ENCODE measurements at places on chromosomes 1 and 21.

DNA sequence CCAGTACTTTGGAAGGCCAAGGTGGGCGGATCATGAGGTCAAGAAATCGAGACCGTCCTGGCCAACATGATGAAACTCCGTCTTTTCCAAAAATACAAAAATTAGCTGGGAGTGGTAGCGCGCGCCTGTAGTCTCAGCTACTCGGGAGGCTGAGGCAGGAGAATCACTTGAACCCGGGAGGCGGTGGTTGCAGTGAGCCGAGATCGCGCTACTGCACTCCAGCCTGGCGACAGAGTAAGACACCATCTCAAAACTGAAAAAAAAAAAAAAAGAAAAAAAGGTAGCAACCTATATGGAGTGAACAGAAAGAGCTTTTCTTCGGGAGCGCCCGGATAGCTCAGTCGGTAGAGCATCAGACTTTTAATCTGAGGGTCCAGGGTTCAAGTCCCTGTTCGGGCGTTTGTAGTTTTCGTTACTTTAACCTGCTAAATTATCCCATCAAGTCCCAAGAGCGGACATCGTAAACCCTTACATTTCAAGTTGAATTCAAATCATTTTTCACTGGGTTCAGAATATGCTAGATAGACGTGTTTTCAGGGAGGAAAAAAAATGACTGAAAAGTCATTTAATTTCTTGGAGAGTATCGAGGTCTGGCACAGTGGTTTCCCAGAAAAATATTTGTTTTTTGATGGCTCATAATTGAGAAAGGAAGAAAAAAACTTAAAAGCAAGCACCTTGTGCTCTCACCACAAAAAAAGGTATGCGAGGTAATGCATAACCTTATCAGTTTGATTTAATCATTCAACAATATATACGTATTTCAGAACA lies 9.8 kb upstream of the MDM4 start:
- DNase-seq: peak; percentile 39

DNA sequence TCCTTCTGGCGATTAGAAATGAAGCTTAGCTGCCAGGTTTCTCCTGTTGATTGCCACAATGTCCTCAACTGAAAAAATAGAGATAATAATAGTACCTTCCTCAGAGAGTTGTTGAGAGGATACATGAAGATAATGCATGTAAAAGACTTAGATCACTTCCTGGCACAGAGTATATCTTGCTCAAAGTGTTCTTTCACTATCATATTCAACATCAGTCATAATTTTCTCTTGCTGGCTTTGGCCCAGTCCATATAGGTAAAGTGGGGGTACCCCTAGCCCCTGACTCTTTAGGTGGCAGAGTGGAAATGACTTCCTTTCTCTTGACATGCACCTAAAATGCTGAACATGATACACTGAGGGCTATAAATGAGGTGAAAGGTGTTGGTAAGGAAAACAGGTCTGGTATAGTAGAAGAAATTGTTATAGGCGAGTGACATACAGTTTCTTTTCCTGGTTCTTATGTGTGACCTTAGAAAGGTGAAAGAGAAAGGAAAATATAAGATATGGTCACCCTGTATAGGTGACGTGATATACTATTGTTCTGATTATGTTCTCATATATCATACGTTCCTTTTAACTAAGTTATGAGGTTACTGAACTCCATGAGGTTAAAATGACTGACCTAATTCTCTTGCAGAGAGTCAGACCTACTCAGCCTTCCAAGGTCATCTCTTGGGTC lies 209.9 kb upstream of the DEPDC1 start:
- no peak for DNase-seq

GRCh38 chr1:12346483-12347151 lies 116.8 kb downstream of the VPS13D start:
- no peak for DNase-seq

DNA sequence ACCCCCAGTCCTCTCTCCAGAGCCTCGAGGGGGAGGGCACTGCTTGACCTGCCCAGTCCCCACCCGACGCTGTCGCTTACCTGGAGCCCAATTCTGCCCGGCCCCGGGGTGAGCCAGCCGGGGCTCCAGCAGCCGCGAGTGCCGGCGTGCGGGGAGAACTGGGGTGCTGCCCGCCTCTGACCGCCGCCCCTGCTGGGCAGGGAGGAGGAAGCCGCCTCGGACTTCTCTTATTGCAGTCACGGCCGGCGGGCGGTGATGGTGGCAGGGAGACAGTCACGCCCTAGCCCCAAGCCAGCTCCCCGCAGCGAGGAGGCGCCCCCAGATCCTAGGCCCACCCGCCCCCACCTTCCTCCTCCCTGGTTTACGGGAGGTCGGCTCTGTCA lies at the start of gene FGR:
FGR (minus strand) TSS at position 201 of the 383 bp plus-strand sequence. CDS start 11,269 bp downstream, outside the sequence.
- DNase-seq: no peak

GRCh38 chr1:201585901-201586300 lies 47.0 kb downstream of the NAV1 start:
- DNase-seq: no peak

GRCh38 chr21:16071761-16072160 lies 342.0 kb downstream of the USP25 start:
- DNase-seq: no peak

DNA sequence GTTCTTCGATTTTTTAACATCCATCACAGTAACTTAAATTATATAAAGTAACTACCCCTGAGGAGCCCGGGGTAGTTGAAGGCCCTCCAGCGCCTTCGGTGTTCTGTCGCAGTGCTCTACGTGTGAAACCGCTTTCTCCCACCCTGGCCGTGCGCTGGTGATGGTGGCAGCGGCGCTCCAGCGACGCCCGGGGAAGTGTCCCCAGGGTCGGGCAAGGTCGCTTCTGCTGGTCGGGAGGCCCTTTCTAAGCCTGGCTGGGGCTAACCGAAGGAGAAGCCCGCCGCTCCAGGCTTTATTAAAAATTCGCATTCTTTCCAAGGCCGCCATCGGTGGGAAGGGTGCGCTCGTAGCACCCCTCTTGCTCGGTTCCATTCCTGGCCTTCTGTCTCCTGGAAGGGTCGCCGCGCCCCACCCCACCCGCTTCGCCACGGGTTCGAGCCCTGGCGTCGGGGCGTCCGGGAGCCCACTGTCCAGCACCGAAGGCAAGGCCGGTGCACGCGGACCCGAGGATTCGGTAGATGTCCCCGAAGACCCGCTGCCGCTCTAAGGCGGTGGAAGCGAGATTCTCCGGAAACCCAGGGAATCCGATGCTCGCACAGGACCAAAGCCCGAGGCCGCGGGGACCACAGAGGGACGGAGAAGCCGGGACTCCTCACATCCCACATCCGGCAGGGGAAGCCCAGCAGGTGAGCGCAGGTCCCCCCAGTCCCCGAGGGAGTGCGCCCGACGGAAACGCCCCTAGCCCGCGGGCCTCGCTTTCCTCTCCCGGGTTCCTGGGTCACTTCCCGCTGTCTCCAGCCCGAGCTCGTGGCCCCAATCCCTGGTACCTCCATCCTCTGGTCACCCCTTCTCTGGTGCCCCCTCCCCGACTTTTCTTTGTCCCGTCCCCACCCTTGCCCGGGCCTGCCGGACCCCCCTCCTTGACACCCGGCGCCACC lies 685 bp upstream of the RIPPLY3 start:
- no peak for DNase-seq

DNA sequence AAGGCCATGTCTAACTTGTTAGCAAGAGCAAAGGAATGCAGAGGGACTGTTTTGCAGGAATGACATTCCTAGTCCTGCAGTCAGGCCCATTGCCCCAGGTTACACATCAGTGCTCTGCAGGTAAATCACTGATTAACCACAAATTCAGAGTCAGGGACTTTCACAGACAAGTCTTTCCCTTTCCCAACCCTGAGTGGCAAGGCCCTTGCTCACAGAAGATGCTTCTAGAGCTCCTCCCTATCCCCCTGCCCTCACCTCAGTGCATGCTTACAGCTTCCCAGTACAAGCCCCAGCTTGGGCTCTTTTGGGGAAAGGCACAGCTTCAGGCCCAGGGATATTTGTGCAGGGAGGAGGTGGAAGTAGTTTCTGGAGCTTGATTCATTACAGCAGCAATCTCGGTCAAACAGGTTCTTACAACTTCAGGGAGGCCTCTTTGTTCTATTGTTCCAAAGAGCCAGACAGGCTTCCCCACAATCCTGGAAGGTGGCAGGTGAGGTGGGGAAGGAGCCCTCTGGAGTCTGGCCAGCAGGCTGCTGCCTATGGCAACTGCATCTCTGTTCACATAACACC lies 53.9 kb downstream of the CASQ2 start:
- DNase-seq: no peak

DNA sequence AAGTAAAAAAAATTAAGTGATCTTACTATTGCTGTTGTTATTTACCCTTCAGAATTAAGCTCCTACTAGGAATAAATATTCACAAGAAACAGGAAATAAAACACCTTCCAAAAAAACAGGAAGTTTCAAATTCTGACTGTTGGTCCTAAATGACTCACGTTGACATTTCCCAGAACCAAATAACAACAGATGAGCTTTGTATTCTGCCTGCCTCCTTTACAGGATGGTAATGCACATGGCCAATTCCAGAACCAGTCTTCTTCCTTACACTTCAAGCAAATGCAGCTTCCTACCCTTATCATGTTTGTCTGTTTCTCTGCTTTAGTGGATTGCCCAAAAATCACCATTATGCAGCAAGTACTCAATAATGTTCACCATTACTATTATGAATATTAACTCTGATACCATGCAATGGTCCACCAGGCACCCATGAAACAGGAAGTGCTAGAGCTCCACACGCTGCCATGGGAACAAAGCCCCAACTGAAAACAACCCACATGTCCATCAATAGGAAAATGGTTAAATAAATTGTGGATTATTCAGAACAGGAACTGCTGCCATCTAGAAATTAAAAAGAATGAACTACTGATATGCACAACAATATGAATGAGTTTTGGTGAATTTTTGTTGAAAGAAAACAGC lies 8.9 kb downstream of the CASP9 start:
- no peak for DNase-seq

DNA sequence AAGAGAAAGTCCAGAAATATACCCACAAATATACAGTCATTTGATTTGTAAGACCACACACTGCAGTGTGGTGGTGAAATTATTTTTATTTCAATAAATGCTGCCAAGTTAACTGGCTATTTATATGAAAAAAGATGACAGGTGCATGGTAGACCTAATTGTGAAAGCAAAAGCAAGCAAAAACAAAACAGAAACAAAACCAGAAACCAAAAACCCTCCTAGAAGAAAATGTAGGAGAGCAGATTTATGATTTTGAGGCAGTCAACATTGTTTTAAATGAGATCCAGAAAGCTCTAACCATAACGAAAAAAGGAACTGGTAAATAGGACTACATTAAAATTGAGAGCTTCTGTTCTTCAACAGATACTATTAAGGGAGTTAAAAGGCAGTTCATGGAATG lies 303.6 kb downstream of the PRDM2 start:
- no peak for DNase-seq

DNA sequence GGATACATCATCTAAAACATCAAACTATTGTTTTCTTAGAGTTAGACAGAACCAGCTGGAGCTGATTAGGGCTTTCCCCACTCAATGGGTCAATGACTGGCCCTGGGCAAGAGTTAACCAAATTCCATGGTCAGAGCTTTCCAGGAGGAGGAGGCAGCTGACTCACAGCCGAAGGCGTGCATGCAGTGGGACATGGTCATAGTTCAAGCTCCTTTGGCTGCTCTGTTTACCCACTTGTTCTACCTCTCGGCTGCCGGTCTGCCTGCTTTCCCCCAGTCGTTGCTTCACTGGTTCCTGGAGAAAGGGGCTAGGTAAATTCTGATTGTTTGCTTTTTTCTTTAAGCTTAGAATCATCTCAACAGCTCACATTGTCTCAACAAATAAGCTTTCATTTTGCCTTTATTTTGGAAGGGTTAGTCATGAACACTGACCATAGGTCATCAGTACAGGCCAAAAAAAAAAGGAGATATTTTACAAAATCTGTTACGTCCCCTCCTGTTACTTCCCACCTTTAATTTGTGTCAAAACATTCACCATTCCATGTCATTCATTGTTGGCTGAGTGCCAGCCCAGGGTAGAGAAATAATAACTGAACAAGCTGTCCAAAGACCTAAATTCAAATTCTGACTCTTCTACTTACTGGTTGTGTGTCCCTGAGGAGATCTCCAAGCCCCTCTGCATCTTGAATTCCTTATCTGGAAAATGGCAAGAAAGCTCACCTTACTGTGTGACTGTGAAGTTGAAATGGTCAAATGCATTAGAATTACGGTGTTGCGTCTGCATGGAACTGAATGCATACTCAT lies 12.0 kb downstream of the MAB21L3 start:
- DNase-seq: no peak

- DNase-seq: no peak
These were observed 14.2 kb downstream of the ALX3 start for GRCh38 chr1:110056285-110056683.

DNA sequence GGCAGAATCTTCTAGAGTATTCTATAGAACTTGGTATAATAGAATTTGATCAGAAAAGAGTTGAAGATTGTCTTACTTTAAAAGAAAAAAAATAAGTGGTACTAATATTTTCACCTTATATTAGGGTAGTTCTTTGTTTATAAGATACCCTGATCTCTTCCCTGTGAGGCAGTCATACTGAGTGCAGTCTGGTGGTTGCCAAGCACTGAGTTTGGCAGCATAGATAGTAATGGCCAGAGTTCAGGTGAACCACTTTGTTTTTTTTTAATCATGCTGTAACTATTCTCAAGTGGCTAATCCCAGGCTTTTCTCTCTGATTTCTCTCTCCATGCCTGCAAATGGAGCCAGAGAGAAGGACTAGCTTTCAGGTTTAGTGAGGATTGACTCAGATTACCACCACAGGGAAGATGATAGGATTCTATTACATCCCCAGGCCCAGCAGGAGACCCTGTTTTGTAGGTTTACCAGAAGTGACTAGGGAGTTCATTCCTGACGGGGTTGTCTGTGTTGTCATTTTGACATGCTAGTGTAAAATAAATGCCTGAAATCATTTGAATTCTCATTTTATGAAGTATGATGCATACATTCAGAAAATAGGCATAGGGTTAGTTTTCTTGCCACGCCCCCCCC lies 16.7 kb downstream of the KDM1A start:
- no peak for DNase-seq

GRCh38 chr1:202233804-202234203 lies 40.2 kb downstream of the LGR6 start:
- no peak for DNase-seq
